ENCODE measurements at places on chromosomes 6 and 20.

GRCh38 chr6:31729515-31729978 is 448 bp upstream of the DDAH2 start:
- peak; percentile 60 for DNase-seq

- no peak for DNase-seq
Observed at GRCh38 chr6:118719351-118720124, 68.1 kb upstream of the CEP85L start.

DNA sequence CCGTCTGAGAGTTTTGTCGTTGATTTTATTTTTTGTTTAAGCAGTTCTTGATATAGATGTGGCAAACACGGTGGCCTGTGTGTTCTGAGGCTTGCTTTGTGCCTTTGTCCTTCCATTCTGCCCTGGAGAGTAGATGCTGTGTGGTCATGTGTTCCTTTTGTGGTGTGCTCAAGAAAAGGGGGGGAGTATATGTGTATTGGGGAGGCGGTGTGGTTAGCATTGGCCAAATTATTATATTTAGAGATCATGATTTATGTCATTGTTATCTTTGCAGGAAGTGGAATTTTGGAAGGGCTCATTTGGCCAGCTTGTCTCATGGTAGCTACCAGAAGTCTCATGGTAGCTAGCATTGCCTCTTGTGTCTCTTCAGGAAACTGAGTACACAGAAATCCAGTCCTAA is 16.4 kb downstream of the RREB1 start:
- DNase-seq, result no peak

GRCh38 chr6:46269447-46270229 is 98.9 kb upstream of the ENPP5 start:
- DNase-seq, result no peak
